ENCODE measurements at places on chromosomes 12 and 14.
A peak's percentile ranks its signal among the peaks of the same experiment; 100 is the strongest.

DNA sequence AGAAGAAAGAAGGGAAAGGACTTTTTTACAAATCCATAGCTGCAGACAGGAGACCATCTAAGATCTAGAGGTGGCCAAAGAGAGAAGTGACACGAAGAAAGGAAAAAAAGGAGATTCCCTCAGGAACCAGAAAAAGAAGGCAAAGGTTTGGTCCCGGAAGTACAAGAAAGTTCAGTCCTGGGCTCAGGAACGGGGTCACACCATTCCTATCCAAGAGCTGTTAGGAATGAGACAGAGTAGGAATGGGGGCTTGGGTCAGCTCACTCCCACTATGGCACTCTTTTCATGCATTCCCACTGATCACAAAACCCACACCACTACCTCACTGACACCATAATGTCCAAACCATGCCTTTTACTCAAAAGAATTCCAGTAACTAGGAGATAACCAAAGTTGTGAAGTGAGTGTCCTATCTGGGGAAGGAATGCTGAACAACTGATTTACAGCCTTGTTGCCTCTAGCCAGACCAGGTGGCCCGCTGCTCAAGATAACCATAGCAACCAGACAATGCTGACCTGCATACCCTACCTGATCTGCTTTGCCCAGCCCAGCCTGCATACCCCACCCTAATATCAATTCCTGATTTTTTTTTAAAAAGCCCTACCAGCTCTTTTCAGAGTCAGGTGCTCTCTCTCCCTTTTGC lies 8.4 kb downstream of the PPP2R3C start:
- no peak for DNase-seq

DNA sequence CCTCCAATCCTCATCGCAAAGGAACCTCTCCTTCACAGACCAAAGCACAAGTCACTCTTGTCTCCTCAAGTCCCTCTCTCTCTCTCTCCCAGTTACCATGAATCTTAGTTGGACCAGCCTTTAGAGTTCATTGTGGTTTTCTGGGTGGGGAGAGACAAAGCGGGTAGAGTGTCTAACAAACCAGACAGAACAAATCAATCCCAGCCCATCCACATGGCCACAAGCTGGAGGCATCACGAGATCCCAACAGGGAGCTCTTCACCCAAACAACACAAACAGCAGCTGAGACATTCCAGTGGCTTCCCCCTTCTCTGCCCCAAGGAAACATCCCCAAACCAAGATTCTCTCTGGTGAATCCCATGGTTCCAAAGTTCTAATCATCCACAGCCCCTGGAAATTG lies 22.4 kb downstream of the ACTN1 start:
- DNase-seq: no peak

- peak; percentile 94 for DNase-seq
Observed at GRCh38 chr14:94390372-94391086, 2.1 kb upstream of the SERPINA1 start.

GRCh38 chr12:88258396-88258795 lies 116.3 kb downstream of the TMTC3 start:
- no peak for DNase-seq

GRCh38 chr12:4518106-4518728 lies 20.5 kb upstream of the RAD51AP1 start:
- no peak for DNase-seq
